Activated T-helper 1 cell treated with anti-CD3 and anti-CD28 coated beads, Interleukin-12 subunit alpha, Interleukin-12 subunit beta, Interleukin-2, Interleukin-4 antibody, amounts not matched to agents 30 ng/mL and 10 ng/mL and 1 ng/mL, durations not matched to agents 14 hours and 24 hours and 36 hours (primary cell): ENCODE measurements at places on chromosomes 7 and 10. TPM values are rescaled to one million over a fixed set of nuclear protein-coding genes. Genes with fewer than 3 reads are reported as not detected.

Gene STEAP1
- total RNA-seq: 1.9 and 3.3 TPM in 2 replicates

Gene AASS
- total RNA-seq: 1.0 TPM in 2 replicates

Gene TSPAN13
- total RNA-seq: 0.96 and 1.3 TPM in 2 replicates

Gene HOXA3
- not detected in 2 replicates for total RNA-seq

Gene FRA10AC1
- total RNA-seq: 25.9 and 28.2 TPM in 2 replicates

Gene NEUROD6
- total RNA-seq: not detected in 2 replicates

Gene RTKN2
- total RNA-seq: 3.0 and 3.7 TPM in 2 replicates

Gene CLCN1
- total RNA-seq: not detected in 2 replicates

Gene DLX5
- total RNA-seq: not detected in 2 replicates

Gene CYP3A4
- total RNA-seq: not detected in 2 replicates

Gene HOXA6
- total RNA-seq: not detected in 2 replicates
